ENCODE measurements at places on chromosomes 4 and X.

DNA sequence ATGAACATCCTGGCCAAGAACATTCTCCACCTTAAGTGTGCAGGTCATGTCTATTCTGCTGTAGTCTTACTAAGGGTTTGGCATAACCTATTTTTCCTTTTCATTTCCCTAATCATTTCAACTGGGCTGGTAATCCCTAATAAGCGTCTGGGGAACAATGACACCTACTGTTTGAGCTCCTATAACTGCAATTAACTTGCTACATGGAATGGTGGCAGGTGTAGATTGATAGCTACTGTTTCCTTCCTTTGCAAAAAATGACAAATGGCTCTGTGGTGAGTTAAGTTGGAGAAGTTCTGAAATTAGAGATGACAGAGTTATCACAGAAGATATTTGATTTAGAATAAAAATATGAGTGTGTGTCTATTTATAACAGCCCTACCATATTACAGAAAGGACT lies 104.5 kb upstream of the NAP1L5 start:
- peak; percentile 15 for DNase-seq

DNA sequence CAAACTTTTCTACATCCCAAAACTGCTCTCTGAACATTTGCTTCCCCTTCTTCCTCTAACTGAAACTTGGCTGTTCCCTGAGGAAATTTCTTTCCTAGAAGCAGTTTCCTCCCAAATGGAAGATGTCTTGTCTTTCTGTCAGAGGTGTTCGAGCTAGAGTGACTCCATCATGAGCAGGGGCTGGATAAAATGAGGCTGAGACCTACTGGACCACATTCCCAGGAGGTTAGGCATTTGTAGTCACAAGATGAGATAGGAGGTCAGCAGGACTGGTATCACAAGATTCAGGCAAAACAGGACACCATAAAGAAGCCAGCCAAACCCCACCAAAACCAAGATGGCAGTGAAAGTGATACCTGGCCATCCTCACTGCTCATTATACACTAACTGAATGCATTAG lies 35.8 kb upstream of the PGRMC2 start:
- no peak for DNase-seq

- no peak for DNase-seq
These were observed 277.6 kb downstream of the BCOR start for GRCh38 chrX:39819921-39820849.

DNA sequence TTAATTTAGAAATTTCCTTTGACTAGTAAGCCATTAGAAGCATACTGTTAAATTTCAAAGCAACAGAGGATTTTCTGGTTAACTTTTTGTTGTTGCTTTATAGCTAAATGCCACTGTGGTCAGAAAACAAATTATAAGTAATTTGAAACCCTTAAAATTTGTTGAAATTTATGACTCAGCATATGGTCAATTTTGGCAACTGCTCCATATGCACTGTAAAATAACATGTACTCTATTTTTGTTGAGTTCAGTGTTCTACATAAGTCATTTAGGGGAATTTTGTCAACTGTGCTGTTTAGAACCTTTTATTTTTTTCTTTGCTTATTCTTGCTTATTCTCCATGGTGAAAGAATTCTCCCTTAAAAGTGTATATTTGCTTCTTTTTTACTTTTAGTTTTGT lies 28.6 kb downstream of the SCLT1 start:
- DNase-seq = no peak

DNA sequence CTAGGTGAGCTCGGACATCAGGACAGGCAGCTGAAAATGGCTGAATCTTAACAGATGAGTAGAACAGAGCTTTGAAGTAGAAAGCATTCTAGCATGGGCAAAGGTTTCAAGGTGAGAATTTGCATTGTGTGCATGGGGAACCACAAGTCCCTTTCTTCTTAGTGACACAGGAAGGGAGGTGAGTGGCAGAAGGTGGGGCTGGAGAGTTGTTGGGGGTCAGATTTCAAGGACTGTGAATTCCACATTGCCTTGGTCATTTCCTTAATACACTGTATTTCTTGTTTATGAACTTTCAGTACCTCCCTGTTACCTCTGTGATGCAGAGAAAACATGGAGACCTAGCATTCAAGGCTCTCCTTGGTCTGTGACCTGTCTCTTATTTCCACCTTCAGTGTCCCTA lies 4.1 kb downstream of the APEX2 start:
- no peak for DNase-seq

DNA sequence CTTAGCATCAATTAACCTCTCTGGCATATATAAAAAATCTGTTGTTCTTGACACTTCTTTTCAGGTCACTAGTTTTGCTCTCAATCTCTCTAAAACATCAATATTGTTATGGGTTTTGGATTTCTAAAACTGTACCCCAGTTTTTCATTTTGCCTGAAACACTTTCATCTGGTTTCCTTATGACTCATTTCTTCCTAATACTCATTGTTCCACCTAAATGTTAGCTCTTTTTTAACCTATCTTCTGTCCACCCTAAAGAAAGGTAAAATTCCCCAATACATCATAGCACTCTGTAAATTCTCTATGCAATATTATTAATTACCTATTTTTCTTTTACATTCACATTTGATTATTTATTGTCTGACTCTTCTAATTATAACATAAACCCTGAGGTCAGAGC lies 575.5 kb upstream of the NDST4 start:
- DNase-seq = no peak

Measured in cerebellum (tissue), 4 donors.